ENCODE measurements at places on chromosomes 5 and 9.

GRCh38 chr5:80215523-80215922 is 40.3 kb downstream of the SERINC5 start:
- no peak for DNase-seq

DNA sequence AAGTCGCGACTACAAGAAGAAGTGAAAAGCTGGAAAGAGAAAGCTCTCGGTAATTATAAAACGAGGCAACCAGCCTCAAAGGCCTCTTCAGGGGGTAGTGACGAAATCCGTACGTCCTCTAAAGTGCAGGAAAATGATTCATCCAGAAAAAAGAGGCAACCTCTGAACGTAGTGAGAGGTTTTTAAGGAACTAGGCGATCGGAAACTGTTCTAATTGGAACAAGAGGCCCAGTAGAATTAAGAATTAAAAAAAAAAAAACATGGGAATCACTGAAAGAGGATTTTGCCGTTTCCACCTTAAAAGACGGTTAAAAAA is 1.0 kb downstream of the CSNK1A1 start:
- DNase-seq, result peak; percentile 15

DNA sequence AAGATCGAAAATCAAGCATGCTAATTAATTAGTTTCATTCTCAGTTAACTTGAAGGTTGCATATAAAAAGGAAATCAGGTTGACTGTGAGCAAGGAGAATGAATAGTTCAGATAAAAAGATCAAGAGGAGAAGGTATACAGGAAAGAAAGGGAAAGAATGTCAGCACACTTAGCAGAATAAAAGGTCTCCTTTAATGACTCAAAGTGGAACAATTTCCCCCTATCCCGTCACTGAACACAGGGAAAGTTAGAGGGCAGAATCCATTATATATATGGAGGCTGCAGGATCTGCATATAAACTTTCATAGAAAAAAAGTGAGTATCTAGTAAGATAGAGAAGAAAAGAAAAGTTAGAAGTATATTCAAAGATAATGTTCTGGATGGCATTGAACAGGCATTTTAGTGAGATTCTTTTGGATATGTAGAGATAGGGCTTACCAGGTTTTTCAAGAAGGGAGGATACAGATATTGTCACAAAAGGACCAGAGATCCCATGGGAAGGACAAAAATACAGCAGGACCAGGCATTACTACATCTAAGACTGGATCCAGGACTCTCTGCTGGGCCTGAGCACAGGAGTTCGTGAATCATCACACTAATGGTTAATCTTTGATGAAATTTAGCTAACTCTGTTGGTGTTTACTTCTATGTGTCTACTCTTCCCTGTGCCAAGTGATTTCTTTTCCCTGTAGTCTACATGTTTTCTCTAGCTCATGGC is 988.2 kb upstream of the ARRDC3 start:
- DNase-seq, result no peak

DNA sequence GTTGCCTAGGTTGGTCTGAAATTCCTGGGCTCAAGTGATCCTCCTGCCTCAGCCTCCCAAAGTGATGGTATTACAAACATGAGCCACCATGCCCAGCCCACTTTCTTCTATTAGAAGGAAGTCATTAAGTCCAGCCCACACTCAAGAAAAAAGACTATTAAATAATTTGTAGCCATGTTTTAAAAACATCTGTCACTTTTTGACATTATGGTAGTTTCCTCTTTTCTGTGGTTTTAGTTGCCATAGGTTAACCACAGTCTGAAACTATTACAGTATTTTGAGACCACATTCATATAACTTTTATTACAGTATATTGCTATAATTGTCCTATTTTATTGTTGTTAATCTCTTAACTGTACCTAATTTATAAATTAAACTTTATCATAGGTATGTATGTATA is 31.9 kb upstream of the C5orf24 start:
- no peak for DNase-seq

DNA sequence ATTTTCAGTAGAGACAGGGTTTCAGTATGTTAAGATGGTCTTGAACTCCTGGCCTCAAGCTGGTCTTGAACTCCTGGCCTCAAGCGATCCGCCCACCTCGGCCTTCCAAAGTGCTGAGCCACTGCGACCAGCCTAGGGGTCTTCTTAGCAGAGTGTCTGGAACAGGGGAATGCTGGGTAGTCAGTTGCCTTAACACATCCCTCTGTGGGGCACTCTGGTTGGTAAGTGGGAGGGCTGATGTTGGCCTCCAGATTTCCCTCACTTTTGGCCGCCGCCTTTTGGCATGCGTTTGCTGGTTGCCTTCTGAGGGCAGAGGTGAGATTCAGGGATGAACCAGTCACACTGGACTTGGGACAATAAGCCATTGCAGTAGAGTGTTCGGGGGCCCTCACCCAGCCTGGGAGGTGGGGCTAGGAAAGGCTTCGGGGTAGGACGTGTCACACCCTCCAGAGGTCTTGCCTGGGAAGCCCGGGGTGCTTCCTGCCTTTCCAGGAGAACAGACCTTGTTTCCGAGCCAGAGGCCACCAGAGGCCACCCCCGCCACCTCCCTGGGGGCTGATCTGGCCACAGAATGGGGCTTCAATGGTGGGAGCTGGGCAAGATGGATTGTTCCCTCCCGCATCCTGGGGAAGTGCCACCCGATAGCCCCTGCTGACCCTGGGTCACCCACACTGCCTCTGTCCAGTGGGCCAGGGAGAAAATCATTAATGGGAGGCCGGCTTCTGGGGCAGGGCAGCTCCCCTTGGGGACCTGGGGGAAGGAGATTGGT is 13.3 kb downstream of the FGF18 start:
- no peak for DNase-seq

DNA sequence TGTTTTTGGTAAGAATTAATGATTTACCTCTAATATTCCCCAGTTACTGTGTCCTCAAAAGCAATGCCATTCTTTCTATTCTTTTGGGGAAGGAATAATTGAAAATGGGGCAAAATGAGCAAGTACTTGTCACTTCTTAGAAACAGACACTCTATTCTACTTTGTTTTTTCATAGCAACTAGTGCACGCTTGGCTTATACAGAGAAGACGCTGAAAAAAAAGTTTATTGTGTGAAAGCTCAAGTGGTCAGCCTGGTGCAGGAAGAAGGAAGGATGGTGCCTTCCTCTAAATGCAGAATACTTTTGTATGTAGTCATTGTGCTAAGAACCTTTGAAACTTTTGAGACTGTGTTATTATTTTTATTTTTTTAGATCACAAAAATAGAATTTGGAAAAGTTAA is 29.6 kb downstream of the ANKDD1B start:
- no peak for DNase-seq

DNA sequence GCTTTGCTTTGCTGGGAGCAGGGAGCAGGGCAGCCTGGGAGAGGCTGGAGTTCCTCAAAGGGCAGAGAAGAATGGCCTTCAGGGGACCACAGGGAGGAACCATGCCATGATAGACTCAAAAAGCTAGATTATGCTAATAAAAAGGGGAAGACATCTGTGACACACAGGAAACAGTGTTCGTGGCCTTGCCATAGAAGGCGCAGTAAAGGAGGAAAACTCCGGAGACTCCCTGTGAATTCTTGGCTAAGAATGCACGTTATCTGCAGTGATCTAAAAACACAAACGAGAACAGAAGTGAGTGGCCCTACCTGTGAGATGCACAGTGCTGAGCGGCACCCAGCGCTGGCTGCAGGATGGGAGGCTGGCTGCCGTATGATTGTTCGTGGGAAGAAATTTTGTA is 15.9 kb upstream of the LTC4S start:
- DNase-seq, result no peak

DNA sequence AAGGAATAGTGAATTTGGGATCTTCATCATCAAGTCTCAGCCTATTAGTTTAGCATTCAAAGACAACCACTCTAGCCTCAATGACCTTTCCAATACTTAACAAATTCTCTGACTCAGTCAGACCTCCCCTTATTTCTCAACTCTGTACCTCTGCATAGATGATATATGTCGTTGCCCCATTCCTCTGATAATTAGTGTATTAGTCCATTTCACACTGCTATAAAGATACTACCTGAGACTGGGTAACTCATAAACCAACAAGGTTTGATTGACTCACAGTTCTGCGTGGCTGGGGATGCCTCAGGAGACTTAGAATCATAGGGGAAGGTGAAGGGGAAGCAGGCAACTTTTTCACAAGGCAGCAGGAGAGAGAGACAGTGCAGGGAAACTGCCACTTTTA is 8.9 kb downstream of the MRPL22 start:
- DNase-seq, result no peak

- DNase-seq, result no peak
These were observed 40.1 kb upstream of the STX17 start for GRCh38 chr9:99866398-99866797.

- no peak for DNase-seq
These were observed 59.8 kb downstream of the DOCK2 start for GRCh38 chr5:169696621-169697510.

DNA sequence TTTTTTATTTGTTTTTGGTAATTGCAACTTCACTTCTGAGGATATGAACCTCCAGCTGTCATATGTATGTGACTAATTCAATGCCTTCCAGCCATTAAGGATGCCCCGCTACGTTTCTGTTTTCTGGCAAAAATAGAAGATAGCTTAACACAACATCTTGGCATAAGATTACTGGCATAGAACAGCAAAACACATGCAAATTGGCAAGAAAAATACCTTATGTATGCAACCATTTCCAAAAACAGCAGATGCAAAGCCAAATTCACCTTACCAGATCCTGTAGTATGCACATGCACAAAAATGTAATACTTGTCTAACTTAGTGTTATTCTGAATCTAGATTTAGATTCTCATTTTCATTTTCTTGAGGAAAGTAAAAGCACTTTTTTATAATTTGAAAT is 461.1 kb upstream of the CYLC2 start:
- DNase-seq, result no peak
